ENCODE measurements at places on chromosomes 5 and 9.

DNA sequence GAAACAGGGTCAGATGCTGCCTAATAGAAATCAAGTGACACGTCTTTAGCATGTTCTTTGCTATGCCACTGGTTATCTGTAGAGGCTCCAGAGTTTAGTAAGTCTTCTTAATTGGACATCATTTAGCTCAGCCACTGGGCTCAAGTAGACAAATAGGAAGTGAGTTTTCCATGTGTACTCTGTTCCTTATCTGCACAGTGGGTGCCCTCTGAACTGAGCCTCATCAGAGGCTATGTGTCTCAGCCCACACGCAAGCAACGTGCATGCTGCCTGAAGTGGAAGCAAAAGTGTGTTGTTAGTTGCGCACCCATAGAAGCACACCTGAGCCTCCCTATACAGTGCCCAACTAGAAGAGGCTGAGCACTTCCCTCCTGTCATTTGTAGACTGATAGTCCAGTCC is 134.7 kb downstream of the SEMA5A start:
- no peak for DNase-seq

- DNase-seq: peak; percentile 97
These were observed 21.2 kb downstream of the DYNC2I2 start for GRCh38 chr9:128635266-128636023.

- DNase-seq: no peak
These were observed 61.8 kb downstream of the LRRC70 start for GRCh38 chr5:62640446-62640845.

DNA sequence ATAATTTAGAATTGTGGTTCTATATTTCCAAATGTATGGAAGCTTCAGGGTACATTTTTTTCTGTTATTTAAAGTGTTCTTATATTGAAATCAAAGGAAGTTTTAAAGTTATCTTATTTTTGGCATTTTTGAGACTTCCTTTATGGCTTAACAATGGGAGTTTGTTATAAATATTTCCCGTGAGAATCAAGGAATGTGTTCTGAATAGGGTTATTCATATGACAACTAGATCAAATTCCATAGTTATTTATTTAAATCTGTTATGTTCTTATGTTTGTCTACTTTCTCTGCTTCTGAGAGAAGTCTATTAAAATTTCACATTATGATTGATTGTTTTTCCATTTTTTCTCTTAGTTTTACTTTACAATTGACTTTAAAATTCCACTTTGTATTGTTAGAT is 135.1 kb downstream of the ADAMTS16 start:
- DNase-seq: no peak

DNA sequence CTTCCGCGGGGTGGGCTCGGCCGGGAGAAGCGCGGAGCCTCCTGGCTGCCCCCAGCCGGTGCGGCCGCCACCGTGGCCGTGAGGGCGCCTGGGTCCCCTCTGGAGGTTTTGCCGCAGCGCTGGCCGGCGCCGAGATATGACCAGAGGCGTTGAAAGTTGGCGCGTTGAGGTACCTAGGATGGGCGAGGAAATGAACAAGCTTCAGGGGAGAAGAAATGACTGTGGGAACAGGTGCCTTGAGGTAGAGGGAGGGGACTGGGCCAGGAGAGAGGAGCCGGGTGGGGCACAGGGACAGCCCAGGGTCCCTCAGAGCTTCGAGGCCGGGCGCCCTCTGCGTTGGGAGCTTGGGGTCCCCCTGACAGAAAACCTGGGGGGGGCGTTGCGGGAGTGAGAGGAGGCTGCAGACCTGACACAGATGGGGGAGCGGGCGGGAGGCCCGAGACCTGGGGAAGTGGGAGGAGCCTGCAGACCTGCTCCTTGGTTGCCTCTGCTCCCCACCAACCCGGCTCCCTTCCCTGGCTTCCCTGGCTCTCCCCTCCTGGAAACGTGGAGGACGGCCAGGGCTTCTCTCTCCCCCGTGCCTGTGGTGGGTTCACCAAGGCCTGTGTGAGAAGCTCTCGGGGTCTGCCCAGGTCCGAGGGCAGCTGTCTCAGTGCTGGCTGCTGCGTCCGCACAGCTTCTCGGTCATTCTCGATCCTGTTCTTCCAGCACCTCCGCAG is 14.2 kb downstream of the RABL6 start:
- DNase-seq: no peak

DNA sequence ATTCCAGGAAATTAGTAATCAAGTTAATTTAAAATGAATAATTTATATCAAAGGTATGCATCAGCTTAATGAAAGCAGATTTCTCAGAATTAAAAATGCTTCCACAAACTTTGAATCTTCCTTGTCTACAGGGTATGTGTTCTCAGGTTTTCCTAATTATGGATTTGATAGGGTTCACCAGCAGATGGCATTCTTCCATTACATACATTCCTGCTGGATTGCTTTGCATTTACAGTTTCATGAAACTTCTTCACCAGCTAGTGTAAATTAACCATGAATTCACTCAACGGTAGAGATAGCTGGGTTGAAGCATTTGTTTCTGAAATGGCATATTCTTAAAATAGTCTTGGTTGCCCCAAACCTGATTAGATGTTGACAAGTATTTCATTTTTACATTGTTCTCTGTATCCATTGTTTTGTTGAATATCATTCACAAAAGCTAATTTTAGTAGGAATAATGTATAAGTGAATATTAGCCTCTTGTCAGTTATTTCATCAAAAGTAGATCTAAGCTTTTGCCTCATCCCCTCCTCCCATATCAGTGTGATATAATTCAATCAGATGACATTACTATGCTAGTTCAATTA is 68.7 kb upstream of the WDR41 start:
- peak; percentile 36 for DNase-seq

DNA sequence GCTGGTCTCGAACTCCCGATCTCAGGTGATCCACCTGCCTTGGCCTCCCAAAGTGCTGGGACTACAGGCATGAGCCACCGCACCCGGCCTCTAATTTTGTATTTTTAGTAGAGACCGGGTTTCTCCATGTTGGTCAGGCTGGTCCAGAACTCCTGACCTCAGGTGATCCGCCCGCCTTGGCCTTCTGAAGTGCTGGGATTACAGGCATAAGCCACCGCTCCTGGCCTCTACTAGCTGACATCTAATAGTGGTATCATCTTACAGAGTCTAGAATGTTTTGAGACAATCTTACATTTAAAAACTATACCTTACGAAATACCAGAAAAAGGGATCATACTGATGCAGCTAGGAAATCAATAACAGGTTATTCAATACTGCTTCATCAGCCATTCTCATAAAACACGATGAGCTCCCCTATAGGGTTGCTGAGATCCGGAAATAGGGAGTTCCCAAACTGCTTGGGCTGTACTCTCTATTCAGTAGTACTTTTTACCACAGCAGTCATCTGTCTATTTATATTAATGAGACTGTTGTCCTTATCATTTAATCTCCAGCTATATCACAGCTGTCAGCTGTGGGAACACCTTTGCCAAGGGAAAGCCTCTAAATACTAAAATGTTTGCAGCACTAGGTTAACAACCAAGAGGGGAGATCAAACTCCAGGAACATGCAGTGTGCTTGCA is 8.1 kb upstream of the UBE2D2 start:
- DNase-seq: no peak

- no peak for DNase-seq
These were observed 196 bp upstream of the GRM6 start for GRCh38 chr5:178995341-178995690.

DNA sequence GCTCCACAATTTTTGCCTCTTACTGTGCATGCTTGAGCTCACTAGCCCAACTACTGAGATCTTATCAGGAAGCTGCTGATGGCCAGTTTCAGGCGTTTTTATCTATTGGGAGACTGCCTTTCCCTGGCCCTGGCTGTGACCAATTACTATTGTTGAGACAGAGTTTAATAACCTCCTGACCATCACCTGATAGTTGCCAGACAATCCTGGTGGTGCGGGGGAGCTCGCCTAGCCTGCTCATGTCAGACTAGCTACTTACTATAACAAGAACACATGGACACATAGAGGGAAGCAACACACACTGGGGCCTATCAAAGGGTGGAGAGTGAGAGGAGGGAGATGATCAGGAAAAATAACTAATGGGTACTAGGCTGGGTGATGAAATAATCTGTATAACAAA is 13.0 kb upstream of the OXCT1 start:
- DNase-seq: no peak

- no peak for DNase-seq
These were observed 49.7 kb upstream of the CHD1 start for GRCh38 chr5:98978528-98978927.

DNA sequence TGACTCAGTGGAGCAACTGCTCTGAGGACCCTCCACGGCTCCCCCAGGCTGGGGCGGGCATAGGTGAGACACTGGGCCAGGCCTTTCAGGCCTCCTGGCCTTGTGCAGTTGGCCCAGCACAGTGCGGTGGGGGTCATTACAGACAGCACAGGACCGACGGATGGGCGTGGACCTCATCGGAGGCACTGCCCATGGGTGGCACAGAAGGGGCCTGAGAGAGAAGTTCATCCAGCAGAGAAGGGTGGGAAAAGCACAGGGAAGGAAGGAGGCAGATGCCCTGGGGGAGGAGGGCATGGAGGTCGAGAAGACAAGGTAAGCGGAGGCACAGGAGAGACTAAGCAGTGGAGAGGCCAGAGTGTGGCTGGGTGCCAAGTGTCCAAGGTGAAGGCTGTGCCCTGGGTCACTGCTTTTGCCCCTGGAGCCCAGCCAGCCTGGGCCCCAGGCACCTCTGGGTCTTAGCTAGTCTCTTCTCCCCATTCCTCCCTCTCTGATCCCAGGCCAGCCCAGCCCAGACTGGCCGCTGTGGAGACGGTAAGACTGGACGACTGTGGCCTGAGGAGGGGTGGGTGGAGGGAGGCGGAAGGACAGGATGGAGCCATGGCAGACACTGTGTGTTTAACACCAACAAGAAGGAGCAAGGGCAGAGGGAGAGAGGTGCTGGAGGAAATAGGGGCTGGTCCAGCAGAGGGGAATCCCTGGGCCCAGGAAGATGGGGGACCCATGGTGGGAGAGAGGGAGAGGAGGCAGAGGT is 5.7 kb downstream of the IL3 start:
- DNase-seq: no peak

DNA sequence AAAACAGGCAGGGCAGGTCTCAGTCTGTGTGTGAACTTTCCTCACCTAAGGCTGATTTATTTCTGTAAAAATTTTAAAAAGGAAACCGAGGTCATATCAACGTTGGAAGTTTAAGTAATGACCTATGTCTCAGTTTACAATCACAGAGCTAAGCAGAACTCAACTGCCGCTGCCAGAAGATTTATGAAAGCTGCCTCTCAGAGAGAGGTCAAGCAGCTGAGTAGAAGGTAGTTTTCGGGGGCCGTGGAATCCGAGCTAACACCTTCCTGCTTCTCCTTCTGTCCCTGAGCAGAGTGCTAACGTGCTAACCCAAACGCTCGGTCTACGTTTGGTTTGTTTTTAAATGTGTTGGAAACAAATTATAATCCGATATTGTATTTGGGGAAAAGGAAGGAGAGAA is 11.1 kb downstream of the TTF1 start:
- no peak for DNase-seq

DNA sequence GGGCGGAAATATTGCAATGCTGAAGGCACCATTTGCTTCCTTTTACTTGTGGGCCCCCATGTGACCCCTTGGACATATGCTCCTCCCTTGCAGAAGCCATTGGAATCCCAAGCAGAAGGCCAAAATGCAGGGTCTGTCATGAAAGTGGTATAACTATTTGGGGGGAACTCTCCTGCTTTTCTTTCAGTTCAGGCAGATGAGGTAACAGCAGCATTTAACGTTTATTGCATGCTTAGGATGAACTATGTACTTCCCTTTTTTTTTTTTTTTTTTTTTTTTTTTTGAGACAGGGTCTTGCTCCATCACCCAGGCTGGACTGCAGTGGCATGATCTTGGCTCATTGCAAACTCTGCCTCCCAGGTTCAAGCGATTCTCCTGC is 7.8 kb downstream of the FOXI1 start:
- no peak for DNase-seq

DNA sequence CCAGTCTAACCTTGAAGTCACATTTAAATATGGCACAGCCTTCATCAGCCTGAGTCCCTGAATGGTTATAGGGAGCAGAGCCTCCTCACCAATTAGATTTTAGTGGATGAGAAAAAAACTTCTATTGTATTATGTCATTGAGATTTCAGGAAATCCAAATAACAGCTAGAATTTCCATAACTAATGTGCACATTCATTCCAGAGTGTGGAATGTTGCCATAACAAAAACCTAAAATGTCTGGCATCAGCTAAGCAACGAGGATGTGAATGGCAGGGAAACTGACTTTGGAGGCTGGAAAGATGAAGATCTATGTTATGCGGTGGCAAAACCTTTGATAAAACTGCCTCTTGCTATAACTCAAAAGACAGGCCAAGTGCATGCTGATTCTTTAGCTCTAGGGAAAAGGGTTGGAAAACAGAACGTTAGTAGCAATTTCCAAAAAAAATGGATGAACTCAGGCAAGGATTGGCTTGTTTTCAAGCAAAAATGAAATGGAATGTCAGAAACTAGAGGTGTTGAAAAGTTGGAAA is 91.3 kb upstream of the NFIB start:
- no peak for DNase-seq

- no peak for DNase-seq
These were observed 97.1 kb upstream of the PRSS3 start for GRCh38 chr9:33698267-33698666.

DNA sequence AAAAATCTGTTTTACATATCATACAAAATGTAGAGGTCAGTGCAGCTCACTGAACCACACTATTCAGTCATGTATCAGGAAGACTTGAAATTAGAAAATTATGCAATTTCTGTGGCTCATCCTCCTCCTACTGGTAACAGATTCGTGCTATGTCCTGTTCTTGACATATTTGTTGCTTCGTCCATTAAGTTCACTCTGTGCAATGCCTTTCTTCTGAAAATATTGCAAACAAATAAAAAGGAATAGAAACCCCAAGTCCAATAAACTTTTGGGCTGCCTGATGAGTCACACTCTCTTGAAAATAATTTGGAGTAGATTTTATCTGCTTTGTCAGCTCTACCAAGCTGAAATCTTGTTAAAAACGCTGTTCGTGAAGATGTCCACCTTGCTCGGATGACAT is 391.2 kb downstream of the RAB3C start:
- DNase-seq: no peak

GRCh38 chr5:33457126-33457525 is 16.4 kb downstream of the TARS1 start:
- DNase-seq: no peak

- DNase-seq: no peak
These were observed 711.0 kb downstream of the TLE4 start for GRCh38 chr9:80282766-80283165.

DNA sequence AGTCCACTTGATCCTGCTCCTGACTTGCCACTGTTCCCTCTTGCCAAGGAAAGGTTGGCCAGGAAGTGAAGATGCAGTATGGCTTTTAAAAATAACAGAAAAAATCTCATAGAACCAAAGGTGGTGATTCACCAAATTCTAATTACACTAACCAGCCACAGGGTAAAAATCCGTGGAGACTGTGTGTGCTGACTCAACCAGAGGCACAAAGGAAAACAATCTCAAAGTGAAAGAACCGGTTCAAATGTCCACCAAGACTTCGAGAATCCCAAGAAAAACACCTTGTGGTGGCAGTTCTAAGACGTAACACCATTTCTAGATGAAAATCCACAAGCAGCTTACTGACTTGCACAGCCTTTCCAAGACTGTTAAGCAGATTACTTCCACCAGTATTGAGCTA is 279.1 kb downstream of the TLE1 start:
- DNase-seq: peak; percentile 78
